HTR-8/SVneo (cell line): ENCODE measurements at places on chromosomes 7 and 10.

DNA sequence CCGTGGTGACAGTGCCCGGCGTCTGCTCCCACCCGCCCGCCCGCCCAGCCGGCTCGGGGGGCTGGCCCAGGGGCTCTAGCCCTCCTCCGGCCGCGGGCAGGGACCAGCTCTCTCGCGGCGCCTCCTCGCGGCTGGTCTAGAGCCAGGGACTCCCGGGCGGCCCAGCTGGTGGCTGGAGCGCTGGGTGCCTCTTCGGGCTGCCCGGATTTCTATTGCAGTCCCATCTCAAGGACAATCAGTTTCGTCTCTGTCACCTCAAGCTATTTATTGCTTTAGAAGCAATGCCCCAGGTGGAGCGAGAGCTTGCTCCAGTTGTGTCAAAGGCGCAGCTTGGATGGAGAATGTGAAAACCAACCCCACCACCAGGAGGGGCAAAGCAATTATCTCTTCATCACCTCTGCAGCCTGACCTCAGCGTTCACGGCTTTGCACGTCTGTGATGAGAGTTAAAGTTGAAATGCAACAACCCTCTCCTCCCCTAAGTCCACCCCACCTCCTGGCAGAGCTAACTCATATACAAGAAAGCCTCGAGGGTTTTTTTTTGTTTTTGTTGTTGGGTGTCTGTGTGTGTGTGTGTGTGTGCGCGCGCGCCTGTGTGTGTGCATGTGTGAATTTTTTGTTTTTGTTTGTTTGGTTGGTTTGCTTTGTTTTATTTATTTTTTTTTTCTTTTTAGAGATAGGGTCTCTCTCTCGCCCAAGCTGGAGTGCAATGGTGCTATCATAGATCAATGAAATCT lies at the start of gene ITGA8:
ITGA8 (minus strand) TSS at position 24 of the 736 bp plus-strand sequence. CDS start 151 bp downstream, outside the sequence.
- DNase-seq, result no peak

DNA sequence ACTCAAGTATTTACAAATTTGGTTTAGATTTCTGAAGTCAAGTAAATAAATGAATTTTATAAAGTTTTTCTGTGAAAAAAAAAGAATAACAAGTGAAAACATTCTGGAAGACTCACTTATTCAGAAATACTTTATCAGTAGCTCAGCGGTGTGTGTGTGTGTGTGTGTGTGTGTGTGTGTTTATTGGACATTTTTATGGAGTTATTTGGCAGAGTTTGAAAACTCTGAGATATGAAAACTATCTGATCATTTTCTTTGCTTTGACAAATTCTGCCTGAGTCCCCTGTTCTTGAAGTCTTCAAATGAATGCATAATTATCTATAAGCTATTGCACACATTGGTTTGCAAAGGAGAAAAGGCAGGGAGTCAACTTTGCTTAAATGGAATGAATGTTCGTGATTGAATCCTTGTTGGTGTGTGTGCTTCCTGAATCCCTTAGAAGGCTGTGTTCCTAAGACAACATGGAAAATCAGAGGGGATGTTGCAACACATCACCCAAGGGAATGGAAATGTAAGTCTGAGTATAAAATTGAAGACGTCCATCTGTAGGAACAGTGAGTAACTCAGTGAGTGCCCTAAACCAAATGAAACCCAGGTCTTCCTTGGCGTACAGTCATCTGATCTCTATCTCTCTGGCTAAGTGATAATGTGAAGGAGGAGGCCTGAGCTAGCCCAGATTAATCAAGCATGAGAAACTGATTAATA lies 160.9 kb downstream of the REEP3 start:
- DNase-seq, result no peak

GRCh38 chr7:135943134-135943879 lies 33.9 kb downstream of the MTPN start:
- DNase-seq, result no peak

DNA sequence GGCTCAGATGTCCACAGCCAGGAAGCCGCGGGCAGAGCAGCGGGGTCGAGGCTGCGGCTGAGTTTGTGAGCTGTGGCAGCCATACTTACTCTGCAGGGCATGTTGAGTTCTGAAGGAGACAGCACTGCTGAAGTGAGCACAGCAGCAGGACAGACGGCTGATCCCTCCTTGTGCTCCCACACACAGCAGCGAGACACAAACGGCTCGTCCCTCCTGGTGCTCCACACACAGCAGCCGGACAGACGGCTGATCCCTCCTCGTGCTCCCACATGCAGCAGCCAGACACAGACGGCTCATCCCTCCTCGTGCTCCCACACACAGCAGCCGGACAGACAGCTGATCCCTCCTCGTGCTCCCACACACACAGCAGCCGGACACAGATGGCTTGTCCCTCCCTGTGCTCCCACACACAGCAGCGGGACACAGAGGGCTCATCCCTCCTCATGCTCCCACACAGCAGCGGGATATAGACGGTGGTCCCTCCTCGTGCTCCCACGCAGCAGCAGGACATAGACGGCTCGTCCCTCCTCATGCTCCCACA lies 305.1 kb downstream of the PTPRN2 start:
- no peak for DNase-seq

GRCh38 chr10:17088118-17088806 lies 41.3 kb downstream of the CUBN start:
- no peak for DNase-seq

GRCh38 chr10:128221117-128221516 lies 94.9 kb upstream of the MKI67 start:
- no peak for DNase-seq

DNA sequence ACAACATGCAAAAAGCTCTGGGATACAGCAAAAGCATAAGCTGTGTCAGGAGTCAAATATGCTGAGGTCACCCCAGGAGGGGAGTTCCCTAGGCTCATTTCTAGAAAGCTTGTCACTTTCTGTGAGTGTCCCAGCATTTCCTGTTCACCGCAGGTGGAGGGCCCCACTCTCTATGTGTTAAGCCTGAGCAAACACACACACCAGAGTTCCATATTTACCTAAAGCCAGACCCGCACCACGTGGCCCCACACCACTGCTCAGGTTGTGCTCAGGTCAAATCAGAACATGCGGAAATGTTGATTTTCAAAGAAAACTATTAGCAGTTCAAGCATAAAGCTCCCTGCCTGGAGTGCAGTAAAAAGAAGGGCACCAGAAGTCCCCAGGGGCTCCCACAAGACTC lies 259.6 kb upstream of the PPP2R2D start:
- DNase-seq, result no peak

- peak; percentile 67 for DNase-seq
These were observed 91.9 kb upstream of the MBL2 start for GRCh38 chr10:52864201-52865106.

DNA sequence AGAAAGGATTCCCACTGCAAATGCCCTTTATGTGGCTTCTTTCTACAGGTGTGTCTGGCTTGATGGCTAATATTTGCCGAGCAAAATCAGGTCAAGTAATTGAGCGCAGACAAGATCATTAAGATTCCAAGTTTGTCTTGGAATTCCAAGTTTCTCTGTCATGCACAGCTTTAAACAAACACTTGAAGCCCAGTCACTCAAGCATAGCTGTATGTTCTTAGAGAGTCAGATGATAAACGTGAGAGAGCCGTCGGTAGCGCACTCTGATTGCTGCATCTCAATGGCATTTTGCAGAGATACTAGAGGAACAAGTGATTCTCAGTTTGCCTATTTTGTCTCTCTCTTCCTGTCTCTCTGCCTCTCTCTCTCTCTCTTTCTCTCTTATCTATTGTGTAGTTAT lies 658 bp downstream of the DMBT1 start:
- peak; percentile 7 for DNase-seq

DNA sequence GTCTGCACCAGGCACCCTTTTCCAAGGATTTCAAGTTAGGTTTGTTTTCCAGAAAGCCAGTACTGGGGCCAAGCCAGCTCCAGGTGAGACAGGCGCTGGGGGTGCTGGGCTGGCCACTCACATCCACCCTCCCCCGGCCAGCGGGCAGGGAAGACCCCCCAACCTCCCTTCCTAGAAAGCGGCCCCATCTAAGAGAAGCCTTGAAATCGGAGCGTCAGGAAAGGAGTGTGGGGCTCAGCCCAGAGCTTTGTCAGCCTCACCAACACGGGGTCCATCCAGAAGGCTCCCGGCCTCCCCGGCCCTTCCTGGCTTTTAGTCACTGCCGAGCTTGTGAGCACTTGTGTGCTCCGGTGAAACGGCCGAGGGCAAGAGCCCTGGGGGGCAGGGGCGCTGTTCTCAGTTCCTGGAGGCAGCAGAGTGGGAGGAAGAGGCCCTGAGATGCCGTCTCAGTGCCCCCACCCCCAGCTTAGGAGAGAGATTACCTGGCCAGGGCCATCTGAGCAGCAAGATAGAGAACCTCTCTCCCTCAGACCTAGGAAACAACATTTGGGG lies 39.6 kb downstream of the PDGFA start:
- DNase-seq, result no peak

DNA sequence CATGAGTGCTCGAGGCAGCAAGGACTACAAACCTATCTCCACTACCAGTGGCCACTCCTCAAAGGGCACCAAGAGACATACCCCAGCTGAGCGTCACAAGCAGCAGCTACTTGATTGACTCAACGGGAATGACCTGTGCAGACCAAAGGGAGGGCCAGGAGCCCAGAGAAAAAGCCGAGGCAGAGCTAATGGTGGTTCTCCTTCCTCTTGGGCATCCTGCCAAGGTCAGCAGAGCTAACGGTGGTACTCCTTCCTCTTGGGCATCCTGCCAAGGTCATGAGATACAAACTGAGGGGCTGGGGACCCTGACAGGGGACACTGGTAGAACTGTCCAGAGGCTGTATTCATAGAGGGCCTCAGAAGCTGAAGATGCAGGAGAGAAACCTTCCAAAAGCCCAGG lies 60.4 kb downstream of the FAM53B start:
- no peak for DNase-seq

DNA sequence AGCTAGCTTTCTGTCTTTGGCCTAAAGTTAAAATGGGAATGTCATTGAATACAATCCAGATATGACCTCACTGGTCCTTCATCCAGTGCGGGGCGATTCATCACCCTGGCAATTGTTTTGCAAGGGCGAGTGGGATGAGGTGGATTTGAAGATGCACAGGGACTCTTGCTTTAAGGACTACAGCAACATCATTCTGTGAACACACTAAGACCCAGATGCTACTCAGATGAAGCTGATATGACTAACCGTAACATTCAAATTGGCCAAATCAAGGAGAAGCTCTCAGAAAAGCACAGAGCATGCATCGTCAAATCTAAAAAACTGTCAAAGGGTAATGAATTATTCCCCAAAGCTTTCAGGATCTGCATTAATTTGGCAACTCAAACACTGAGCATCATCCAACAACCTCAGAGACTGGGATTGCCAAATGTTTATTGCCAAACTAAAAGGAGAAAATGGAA lies 12.8 kb downstream of the CPA1 start:
- DNase-seq, result no peak

- DNase-seq, result no peak
These were observed 5.7 kb downstream of the NAT16 start for GRCh38 chr7:101174322-101174854.

DNA sequence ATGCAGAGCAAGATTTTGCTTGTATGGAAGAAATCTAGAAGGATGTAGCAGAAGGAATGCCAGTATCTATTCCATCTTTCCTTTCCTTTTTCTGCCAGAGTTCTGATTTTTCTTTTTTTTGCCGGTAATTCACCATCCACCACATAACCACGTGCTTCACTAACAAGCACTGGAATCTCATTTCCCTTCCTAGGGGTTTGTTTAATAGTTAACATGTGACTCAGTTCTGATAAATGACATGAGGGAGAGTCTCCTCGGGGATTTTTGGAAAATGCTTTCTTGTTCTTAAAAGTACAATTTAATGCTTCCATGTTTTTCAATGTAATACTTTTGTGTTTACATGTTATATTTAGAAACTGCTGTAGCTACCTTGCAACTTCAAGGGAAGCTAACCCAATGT lies 590.2 kb downstream of the SH2D4B start:
- no peak for DNase-seq

GRCh38 chr7:137407078-137407477 lies 63.5 kb upstream of the PTN start:
- DNase-seq, result no peak

GRCh38 chr10:130921461-130921860 lies 390.1 kb downstream of the TCERG1L start:
- no peak for DNase-seq

GRCh38 chr10:34505338-34505737 lies 309.8 kb downstream of the PARD3 start:
- no peak for DNase-seq

DNA sequence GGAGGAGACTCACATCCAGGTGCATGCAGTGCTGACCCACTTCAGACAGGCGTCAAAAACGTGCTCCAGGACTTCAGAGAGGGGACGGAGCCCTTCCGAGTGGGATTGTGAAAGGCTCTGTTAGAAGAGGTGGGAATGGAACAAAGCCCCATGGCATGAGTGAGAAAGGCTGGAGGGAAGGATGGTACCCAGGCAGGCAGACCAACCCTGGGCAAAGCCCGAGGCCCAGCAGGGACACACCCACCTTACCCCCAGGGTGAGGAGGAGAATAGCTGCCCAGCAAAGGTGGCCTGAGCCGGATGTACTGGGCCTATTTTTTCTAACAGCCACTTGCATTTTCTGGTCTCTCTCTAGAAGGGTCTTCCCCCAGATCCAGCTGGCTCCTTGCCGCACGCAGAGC lies 14.8 kb downstream of the CHAT start:
- no peak for DNase-seq

- DNase-seq, result no peak
These were observed 560.0 kb upstream of the GALNT17 start for GRCh38 chr7:70571961-70572360.

GRCh38 chr7:29328045-29328444 lies 133.5 kb downstream of the CHN2 start:
- no peak for DNase-seq

- no peak for DNase-seq
These were observed 7.7 kb upstream of the COMTD1 start for GRCh38 chr10:75243426-75243825.

GRCh38 chr7:72254455-72254854 lies 157.7 kb downstream of the CALN1 start:
- no peak for DNase-seq

GRCh38 chr7:38677981-38678697 lies 47.0 kb upstream of the AMPH start:
- DNase-seq, result no peak

- no peak for DNase-seq
These were observed 253.6 kb downstream of the WDR37 start for GRCh38 chr10:1309617-1310270.

DNA sequence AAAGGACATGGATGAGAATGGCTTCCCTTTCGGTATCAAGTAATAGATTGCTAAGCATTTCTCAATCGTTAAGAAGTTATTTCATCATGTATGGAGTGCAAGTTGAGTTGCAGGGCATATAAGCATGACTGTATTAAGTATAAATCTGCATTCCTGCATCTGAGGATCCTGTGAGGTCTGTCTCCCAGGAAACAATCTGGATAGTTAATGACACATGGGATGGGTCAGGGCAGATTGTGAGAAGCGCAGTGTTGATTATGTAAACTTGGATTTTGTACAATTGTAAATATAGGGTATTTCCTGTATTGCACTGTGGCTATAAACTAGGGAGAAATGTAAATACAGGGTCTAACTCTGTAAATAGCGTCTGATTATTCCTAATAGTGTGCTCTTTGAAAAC lies 102.6 kb downstream of the PLXDC2 start:
- no peak for DNase-seq

- DNase-seq, result peak; percentile 52
These were observed 183.5 kb upstream of the INHBA start for GRCh38 chr7:41886262-41886900.

- DNase-seq, result no peak
These were observed 55.5 kb upstream of the CALD1 start for GRCh38 chr7:134723892-134724291.
